ENCODE measurements at places on chromosomes 3 and 15.

DNA sequence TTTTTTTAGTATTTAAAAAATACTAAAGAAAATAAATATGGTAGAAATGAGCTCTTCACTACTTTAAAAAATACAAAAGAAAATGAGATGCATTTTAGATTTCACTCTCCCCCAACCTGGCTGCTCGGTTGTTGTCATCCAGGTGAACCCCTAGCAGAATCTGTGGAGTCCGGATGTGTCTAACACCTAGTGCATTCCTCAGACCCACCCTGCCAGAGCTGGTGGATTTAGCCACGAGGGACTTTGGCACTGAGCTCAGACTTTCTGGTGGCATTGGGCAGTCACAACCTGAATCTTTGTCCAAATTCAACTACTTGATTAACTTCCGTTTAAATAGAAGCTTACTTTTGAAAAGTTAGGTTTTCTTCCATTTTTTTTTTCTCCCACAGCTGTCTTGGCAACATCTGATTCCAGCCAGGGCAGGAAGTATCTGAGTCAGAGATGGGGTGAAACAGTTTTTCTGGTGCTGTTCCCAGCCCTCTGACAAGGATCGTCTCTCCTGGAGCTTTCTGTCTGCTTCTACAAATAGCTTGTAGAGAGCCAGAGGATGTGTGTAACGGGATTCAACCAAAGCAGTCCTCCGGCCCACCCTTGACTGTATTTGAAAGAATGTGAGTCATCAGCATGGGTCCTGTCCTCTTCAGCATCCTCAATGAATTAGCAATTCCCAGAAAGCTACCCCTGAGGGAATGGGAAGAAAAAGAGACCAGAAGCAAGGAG, 301.8 kb upstream of the MCTP2 start:
- DNase-seq, result no peak

DNA sequence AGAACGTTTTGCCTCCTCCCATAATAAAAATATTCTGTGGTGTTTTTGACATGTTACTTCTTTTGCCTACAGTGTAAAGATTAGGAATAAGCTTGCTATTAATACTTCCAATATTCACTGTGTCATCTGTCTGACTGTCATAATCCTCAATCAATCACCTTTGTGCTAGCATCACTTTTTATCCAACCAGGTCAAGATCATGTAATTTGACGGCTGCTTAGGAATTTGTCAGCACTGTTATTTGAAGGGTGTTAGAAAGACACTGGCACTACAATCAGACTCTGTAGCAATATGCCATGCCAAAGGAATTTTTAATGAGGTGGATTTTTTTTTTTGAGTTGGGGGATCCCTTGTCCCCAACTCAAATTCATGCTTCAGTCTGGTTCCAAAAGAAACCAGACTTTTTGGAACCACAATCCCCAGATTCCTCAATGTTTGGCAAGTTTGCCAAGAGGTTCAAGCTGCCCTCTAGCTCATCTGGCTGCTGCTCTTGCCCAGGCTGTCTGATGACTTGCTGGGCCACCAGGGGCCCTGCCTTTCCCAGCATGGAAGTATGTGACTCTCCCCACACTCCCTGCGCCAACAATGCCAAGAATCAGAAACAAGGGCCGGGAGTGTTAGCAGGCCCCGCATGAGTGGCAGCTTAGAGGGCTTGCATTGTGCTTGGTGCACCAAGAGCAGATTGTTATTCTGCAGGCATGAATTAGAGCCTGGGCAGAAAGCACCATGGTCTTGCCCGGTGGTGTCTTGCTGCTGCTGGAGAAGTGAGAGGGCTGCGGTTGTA, 58.6 kb upstream of the TSC22D2 start:
- no peak for DNase-seq

- DNase-seq, result no peak
These were observed 64.6 kb upstream of the FHIT start for GRCh38 chr3:61315871-61316270.

- no peak for DNase-seq
These were observed 18.8 kb downstream of the ZBBX start for GRCh38 chr3:167361306-167361705.

DNA sequence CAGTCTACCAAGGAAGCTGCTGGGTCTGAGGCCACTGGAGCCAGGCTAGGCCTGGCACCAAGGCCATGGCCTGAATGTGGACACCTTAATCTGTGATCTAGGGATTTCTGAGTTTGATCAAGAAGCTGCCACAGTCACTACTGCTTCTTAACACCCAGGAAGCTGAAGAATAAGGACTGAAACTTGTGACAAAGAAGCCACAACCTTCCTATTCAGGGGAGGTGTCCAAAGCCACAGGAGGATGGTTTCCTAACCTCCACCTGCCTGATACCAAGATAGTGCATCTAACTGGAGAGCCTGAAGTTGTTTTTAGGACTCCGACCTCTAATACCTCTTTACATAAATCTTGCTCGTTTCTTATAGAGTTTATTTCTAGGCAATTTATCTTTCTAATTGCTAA, 5.5 kb upstream of the ANO10 start:
- DNase-seq, result no peak

- peak; percentile 85 for DNase-seq
These were observed 161.9 kb downstream of the ATG7 start for GRCh38 chr3:11434017-11434526.
